ENCODE measurements at places on chromosomes 1 and 21. TPM values are rescaled to one million over a fixed set of nuclear protein-coding genes. Genes with fewer than 3 reads are reported as not detected.

DPH2 gene
- 74.4 TPM for total RNA-seq

MAP3K21 gene
- 11.6 TPM for total RNA-seq

CYP4A22 gene
- not detected for total RNA-seq

ETV3L gene
- total RNA-seq, result 0.96 TPM

GNG4 gene
- total RNA-seq, result 32.2 TPM

DNA sequence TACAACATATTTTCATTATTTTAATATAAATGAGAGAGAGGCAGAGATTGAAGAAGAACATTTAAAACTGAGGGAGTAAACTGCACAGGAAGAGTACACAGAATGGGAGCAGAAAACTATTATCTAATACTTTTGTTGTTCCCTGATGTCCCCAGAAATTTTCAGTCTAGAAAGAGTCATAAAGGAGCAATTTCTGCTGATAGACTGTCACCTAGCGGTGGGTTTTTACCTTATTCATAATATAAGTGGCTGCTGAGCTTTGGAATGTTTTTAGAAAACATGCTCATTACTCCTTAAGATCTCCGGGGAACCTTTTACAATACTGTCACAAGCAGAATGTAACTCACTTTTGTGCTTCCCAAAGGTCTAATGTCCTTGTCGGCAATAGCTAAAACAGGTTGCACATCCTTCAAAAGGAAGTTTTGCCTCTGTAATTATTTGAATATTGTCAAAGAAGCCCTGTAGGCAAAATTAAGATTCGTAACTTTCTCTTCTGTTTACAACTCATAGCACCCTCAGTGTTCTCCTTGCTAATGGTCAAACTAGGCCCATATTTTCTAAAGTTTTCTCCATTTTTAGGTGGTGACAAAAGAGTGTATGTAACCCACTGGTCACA is 4.9 kb upstream of the NPL start:
- H3K4me3 ChIP-seq, result no peak overlapping the region
- peaks cover 13% of the 10 kb centered on the region for H3K27me3 ChIP-seq
- peaks cover 3% of the 10 kb centered on the region for H3K4me1 ChIP-seq

GRCh38 chr1:67441183-67441582 is 11.0 kb upstream of the SERBP1 start:
- no peaks in the 10 kb centered on the region for H3K27me3 ChIP-seq
- H3K27ac ChIP-seq, result no peak overlapping the region
- H3K4me1 ChIP-seq, result no peaks in the 10 kb centered on the region

DNA sequence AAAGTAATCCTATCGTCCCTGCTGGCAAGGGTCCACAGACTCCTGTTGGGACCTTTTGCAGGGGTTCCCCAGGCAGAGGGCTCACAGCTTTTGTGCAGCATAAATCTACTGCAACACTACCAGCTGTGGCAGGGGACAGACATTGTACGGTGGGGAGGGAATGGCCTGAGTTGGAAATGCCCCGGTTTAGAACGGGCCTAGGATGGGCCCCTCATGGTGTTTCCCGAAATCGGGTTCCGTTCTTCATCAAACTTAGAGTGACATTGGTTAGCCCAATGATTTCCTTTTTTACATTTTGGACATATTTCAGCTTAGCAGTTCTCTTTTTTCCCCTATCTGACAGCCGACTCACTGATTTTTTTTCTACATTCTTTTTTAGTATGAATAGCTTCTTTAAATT is 26.5 kb upstream of the SAMD11 start:
- H3K36me3 ChIP-seq, result no peaks in the 10 kb centered on the region
- H3K4me1 ChIP-seq, result no peaks in the 10 kb centered on the region
- DNase-seq, result no peak
- H3K27me3 ChIP-seq, result no peaks in the 10 kb centered on the region
- H3K27ac ChIP-seq, result no peak overlapping the region
- H3K4me3 ChIP-seq, result no peak overlapping the region

DNA sequence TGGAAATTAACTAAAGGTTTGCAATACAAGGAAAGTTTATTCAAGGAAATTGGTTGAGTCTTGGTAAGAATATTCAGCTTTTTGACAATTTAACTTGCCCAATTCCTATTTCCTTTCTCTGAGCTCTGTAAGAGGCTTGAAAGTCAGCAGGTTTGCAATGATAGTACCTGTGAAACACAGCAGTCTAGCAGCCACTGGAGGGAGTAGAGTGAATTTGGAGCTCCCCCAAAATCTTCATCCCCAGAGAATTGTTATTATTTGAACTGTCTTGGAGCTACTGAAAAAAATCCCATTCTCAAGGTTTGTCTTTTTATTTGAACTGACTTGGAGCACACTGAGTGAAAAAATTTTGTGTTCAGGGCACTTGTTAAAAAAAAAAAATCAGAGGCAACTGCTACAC is 654.2 kb upstream of the PKN2 start:
- DNase-seq, result no peak
- H3K36me3 ChIP-seq, result no peaks in the 10 kb centered on the region
- H3K4me3 ChIP-seq, result no peak overlapping the region
- no peaks in the 10 kb centered on the region for H3K27me3 ChIP-seq
- no peaks in the 10 kb centered on the region for H3K4me1 ChIP-seq

DNA sequence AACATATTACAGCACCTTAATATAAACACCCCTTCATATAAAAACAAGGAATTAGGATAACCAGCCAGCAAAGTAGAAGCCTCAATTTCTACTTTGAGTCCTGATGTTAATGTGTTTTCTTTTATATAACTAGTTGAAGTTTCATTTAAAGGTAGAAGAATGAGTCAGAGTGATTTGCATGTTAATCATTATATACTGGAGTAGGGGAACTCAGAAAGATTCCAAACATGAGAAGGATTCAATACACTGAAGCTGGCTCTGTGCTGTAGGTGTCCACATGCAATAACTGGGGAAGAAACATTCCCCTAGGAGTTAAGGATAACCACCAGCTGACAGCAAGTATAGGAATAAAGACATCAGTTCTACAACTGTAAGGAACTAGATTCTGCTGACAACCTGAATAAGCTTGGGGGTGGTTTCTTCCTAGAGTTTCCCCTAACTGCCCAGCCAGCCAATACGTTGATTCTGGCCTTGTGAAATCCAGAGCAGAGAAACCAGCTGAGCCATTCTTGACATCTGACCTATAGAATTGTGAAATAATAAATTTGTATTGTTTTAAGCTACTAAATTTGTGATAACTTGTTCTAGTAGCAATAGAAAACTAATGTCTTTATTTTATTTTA is 33.4 kb upstream of the RNPC3 start:
- H3K4me1 ChIP-seq, result no peaks in the 10 kb centered on the region
- no peak overlapping the region for H3K4me3 ChIP-seq
- no peak overlapping the region for H3K27ac ChIP-seq
- no peak for DNase-seq
- H3K36me3 ChIP-seq, result no peaks in the 10 kb centered on the region
- H3K27me3 ChIP-seq, result no peaks in the 10 kb centered on the region

GRCh38 chr1:220184506-220184905 is 87.7 kb downstream of the RAB3GAP2 start:
- no peak for DNase-seq
- peaks cover 14% of the 10 kb centered on the region for H3K36me3 ChIP-seq
- H3K27ac ChIP-seq, result no peak overlapping the region
- no peaks in the 10 kb centered on the region for H3K4me1 ChIP-seq
- H3K4me3 ChIP-seq, result no peak overlapping the region

- H3K4me3 ChIP-seq, result no peak overlapping the region
- H3K4me1 ChIP-seq, result no peaks in the 10 kb centered on the region
Observed at GRCh38 chr1:201917362-201918033, 28.8 kb downstream of the SHISA4 start.

- no peak for DNase-seq
- no peaks in the 10 kb centered on the region for H3K27me3 ChIP-seq
- no peak overlapping the region for H3K27ac ChIP-seq
- H3K36me3 ChIP-seq, result no peaks in the 10 kb centered on the region
- no peaks in the 10 kb centered on the region for H3K4me1 ChIP-seq
Observed at GRCh38 chr21:35783721-35784120, 276.6 kb downstream of the SETD4 start.

- no peaks in the 10 kb centered on the region for H3K4me1 ChIP-seq
- peaks cover 5% of the 10 kb centered on the region for H3K27me3 ChIP-seq
- H3K4me3 ChIP-seq, result peak overlapping the region; percentile 81
Observed at GRCh38 chr1:22709227-22709626, 1.4 kb upstream of the EPHB2 start.

Measured in H9 (cell line).